Activated CD8-positive, alpha-beta memory T cell treated with anti-CD3 and anti-CD28 coated beads, Interleukin-2, amount 50 U/mL, for 48 hours (primary cell): ENCODE measurements at places on chromosomes 12 and 14.

DNA sequence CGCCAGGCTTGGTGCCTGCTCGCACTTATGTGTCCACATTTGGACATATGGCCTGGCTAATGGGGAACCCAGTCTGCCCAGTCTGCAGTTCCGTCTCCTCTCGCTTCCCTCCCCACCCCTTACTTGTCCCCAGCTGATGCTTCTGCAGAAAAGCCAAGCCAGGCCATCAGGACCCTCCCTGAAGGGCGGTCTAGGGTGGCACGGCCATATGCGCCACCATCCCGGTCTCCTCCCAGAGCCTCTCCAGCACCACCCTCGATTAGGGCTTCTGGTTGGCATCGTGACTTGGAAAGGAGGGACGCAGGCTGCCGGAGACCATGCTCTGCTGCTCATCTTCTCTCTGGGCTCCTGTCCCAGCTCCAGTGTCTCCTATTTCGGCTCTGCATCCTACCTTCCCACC, 54.6 kb downstream of the CALM1 start:
- DNase-seq, result no peak

- DNase-seq, result no peak
Observed at GRCh38 chr14:61025251-61026223, 44.5 kb downstream of the SLC38A6 start.

GRCh38 chr12:65205886-65206285, 36.5 kb downstream of the LEMD3 start:
- no peak for DNase-seq

DNA sequence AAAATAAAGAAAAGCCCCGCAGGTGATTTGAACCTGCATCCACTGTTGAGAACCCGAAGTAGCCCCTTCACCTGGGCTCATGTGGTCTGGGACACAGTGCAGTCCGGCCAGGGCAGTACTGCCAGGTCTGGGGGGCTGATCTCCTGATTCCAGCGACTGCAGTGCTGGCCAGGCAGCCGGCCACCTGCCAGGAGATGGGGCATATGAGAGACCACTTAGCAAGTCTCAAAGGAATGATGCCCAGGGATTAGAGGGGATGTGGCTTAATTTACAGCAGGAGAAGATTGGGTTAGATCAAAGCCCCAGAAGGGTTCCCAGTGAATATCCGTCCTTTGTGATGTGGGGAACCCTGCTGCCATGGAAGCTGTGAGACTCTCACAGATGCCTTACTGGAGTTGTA, 113.3 kb downstream of the PRMT8 start:
- DNase-seq, result no peak

DNA sequence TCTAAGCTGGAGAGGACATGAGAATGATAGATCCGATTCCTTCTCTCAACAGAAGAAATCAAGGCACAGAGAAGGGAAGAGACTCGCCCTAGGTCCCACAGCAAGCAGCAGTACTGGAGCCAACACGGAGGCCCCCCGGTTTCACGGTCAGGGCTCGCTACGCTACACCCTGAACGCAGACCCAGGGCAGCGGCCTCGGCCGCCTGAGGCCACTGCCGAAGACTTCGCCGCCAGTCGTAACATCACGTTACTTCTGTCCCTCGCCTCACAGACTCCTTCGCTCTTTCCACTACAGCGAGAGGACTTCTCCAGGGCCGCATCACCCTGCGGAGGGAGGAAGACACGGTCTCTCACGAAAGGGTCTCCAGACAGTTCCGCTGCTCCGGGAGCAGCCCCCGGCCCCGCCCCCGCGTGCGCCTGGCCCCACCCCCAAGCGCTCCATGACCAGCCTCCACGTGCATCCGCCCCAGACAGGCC, 411 bp upstream of the DCAF4 start:
- DNase-seq, result no peak

- DNase-seq, result no peak
Observed at GRCh38 chr14:93006567-93007051, 83.7 kb downstream of the CHGA start.

- no peak for DNase-seq
Observed at GRCh38 chr14:39381366-39381765, 50.9 kb downstream of the FBXO33 start.

GRCh38 chr14:106605548-106606448, 1079.4 kb downstream of the TMEM121 start:
- DNase-seq, result peak; percentile 93

GRCh38 chr14:24982472-24983155, 67.3 kb downstream of the STXBP6 start:
- no peak for DNase-seq

GRCh38 chr12:51792417-51792816, 56.1 kb downstream of the FIGNL2 start:
- no peak for DNase-seq

DNA sequence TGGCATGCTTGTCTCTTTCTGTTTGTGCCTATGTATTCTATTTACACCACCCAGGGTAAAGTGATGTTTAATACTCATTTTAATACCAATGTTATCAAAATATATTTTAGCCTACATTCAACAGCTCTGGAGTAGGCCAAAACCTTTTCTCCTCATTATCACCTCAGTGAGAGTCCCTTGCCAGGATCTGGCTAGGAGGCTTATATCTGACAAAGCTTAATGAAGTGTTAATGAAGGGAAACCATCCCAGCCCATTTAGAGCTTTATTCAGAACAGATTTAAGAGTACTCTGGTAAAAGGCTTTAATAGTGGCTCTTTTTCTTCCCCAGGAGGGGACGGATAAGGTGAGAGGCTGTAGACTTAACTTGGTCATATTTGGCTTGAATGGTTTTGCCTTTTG, 137.6 kb downstream of the GRIN2B start:
- no peak for DNase-seq

- no peak for DNase-seq
Observed at GRCh38 chr14:100470523-100470897, 116.7 kb downstream of the BEGAIN start.

DNA sequence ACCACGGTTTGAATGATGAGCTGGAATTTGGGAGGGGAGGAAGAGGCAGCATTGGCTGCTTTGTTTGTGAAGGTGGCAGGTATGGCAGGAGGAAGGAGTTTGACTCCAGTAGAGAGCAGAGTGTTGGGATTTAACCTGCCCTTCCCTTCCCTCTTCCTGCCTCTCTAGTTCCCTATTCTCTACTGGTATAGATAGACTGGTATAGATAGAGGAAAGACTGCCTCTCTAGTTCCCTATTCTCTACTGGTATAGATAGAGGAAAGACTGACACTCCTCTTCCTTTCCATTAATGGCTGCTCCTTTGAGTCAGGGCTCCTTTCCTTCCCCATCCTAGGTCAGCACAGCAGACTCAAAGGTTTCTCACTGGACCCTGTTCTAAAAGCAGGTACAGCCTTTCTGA, 8.4 kb upstream of the SYCP3 start:
- DNase-seq, result no peak

DNA sequence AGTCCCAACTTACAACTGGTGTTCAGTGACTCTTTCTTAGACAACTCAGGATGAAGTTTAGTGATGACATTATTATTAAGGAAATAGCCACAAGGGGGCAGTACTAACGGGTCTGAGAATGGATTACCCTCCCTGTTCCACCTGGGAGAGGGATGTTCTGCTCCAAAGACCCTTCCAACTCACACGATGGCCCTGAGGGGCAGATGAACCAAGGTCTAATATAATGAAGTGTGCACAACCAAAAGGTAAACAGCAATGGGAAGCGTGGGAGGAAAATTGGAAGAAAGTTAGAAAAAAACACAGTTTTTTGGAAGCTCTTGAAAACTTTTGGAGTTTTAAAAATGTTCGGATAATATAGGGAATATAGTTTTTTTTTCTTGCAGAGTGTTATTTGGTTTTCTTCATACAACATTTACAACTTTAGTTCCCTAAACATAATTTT, 24.0 kb downstream of the FGF6 start:
- DNase-seq, result peak; percentile 51

GRCh38 chr12:3228552-3228951, 151.4 kb downstream of the TSPAN9 start:
- no peak for DNase-seq

DNA sequence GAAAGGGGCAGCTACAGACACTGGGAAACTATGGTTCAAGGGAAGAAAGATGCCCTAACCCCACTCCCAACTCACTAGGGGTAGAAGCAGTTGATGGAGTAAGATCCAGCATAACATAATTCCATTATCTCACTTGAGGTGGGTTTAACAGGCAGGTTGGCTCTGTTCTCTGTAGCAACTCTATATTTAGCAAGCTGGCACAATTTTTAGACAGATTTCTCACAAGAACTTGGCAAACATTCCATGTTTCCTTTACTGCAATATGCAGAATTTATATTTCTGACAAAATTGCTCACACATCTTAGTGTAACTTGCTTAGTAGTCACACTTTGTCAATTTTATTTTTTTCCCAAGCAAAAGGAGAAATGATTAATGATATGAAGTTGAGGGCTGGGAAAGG, 475.4 kb downstream of the RMST start:
- no peak for DNase-seq

- DNase-seq, result no peak
Observed at GRCh38 chr12:8605057-8605456, 7.6 kb downstream of the AICDA start.

GRCh38 chr14:72682188-72682587, 211.7 kb downstream of the DPF3 start:
- DNase-seq, result no peak

- DNase-seq, result no peak
Observed at GRCh38 chr14:64249363-64249762, 44.8 kb downstream of the ESR2 start.

DNA sequence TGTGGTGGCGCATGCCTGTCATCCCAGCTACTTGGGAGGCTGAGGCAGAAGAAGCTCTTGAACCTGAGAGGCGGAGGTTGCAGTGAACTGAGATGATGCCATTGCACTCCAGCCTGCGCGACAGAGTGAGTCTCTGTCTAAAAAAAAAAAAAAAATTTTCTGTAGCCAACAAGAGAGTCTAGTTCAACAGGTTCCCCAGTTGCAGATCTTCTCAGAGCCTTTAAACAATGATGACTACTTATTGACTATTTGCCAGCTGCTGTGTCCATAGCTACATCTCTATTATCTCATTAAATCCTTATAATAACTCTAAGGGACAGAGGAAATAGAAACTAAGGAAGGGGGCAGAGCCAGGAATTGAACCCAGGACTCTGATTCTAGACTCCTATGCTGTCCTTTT, 15.2 kb upstream of the MYL2 start:
- DNase-seq, result no peak

GRCh38 chr14:103899316-103899715, 28.9 kb upstream of the TDRD9 start:
- no peak for DNase-seq

DNA sequence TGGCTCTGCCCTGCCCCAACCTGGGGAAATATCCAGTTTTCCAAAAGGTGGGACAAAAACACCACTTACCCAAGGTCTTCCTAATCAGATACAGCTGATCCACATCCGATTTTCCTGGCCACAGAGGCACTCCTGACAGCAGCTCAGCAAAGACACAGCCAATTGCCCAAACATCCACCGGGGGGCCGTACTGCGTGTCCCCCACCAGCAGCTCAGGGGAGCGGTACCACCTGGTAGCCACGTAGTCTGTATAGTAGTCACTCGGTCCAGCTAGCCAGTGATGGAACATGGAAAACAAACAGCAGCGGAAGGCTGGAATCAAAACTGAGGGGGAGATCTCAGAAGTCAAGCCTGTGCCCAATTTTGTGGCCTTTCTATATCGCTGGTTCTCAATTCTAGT, 28.8 kb downstream of the DMAC2L start:
- no peak for DNase-seq

GRCh38 chr14:39426605-39427004, 5.6 kb downstream of the FBXO33 start:
- no peak for DNase-seq

DNA sequence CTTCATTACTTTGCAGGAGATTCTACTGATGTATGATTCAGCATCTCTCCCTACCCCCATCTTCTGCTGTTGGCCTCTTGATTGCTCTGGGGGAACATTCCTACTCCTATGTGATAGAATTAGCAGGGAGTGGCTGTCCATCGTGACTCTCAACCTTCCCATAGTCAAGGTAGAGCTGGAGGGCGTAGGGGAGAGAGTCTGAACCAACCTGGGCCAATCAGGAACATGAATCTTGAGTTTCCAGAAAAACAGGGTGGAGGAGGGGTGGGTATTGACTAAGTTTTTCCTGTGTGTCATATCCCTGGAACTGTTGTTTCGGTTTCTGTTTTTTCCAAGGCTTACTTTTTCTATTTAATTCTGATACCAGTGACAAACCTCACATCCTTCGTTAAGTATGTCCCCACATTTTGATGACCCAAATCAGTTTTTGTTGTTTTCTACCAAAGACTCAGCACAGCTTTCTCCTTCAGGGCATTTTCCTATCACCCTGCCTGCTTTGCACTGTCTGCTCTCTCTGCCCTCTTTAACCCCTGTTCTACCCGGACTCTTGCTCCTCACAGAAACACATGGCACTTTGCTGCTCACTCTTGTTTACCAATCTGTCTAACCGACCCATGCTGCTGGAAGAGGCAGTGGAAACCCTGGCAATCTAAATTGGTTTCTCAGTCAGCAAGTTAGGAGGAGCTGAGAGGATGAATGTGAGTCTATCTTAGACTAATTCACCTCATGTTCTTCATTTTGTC, 1428.3 kb downstream of the AACS start:
- DNase-seq, result no peak

GRCh38 chr12:109582636-109583035, 9.0 kb downstream of the MVK start:
- no peak for DNase-seq

DNA sequence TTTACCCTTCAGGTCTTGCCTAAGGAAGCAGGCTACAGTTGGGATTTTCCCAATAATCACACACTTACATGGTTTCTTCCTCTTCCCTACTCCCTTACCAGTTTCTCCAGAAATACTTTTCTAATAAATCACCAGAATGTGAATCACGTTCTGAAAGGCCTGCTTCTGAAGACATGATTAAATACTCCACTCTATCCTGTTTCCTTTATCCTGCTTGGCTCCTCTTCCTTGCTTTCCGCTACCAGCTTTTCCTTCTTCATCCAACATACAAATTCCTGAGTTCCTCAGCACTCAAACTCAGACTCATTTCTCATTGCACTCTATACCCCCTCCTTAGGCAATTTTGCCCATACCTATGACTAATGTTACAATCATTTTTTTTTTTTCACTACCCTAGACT, 118.3 kb downstream of the MGAT4C start:
- DNase-seq, result no peak

DNA sequence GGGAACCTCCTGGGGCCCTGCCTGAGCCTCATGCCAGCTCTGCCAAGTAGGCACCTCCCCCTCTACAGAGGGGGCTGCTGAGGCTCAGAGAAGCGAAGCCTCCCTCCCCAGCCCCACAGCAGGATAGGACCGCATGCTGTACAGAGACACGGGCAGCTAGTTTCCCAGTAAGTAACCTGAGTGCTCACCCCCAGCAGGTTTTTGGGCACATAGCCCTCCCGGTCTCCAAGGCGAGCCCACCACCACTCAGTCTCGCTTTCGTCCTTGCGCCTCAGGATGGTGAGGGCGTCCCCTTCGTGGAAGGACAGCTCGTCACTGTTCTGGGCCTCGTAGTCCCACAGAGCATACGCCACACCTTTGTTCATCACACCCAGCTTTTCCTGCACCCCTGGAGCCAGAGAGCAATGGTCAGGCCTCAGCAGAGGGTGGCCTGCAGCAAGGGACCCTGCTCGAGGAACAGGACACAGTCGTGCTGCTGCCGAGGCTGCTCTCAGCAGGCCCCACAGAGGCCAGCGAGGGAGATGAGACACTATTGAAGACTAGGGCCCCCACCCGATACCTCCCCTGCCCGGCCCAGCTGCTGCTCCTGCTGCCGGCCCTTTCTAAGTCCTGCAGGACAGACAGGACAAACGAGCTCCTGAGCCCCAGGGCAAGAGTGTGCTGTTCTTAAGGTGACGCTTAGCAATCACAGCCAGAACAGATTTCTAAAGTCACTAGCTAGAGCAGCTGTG, 20.4 kb downstream of the ZFYVE21 start:
- no peak for DNase-seq
